ENCODE measurements at places on chromosomes 5 and 9.
A peak's percentile ranks its signal among the peaks of the same experiment; 100 is the strongest.

- no peak for DNase-seq
Observed at GRCh38 chr5:119439140-119439631, 13.1 kb upstream of the HSD17B4 start.

DNA sequence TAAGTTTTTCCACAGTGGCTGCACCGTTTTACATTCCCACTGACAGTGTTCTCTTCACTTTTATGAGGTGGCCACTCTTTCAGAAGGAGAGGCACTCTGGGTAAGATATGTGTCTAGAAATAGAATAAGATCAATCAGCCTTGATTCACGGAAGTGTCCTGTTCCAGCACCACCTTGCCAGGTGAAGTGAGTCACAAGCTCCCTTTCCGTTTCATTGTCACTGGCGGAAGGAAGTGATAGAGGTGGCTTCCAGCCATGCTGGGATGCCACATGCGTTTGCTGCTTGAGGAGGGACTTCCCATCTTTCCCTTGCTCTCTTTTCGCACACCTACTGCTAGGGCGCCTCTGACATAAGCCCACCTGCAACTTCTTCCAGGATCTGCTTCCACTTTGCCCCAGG is 217.1 kb downstream of the PIK3R1 start:
- DNase-seq: no peak

GRCh38 chr9:117454711-117455110 is 39.9 kb upstream of the ASTN2 start:
- no peak for DNase-seq

DNA sequence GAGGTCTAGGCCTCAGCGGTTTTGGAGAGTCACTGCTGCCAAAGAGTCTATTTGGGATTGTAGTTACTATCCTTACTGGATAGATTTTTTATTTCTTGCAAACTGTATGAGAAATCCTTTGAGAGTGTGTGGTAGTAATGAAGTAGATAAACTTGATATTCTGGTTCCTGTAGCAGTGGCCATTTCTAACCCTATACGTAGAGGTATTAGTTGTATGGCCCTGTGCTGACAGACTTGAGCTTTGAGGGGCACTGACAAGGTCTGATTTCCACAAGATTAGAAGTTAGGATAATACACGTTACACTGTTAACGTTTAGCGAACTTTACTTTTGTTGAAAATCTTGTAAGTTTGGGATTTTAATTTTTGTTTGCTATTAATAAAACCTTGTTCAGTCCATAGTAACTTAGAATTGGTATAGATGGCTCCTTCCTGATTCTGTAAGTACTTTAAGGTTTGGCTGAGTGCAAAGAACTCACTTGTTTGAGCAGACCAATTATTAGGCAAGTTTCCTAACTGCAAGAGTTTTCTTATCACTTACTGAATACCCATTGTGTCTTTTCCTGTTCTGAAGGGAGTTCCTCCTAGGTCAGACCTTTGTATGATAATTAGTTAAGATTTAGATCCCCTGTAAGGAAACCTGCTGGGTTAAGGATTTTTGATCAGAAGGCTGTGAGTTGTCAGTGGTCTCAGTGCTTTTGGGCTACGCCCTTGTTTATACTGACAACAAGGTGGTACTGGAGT is 31.4 kb downstream of the GCNT1 start:
- no peak for DNase-seq

GRCh38 chr9:115636596-115636995 is 517.0 kb upstream of the PAPPA start:
- no peak for DNase-seq

GRCh38 chr9:10252174-10252573 is 360.6 kb downstream of the PTPRD start:
- DNase-seq: no peak

- no peak for DNase-seq
Observed at GRCh38 chr5:153350175-153350883, 140.1 kb upstream of the GRIA1 start.

- no peak for DNase-seq
Observed at GRCh38 chr5:69213513-69214215, 21.0 kb upstream of the CDK7 start.

DNA sequence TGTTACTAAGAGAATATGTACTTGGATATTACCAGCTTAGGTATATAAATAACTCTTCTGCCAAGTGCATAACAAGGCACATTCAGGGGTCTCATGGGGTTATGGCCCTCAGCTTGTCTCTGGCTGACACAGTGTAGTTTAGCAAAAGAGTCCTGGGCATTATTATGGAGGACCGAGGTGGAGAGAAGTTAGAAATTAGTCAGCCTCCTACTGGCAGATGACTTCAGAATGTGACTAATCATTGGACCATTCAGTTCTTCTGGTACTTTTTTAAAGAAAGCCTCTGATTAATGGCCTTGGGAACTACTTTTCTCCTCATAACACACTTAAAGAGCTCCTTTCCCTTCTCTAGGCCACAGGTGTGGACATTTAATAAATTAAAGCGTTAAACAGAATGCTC is 178.9 kb downstream of the SH3GL2 start:
- peak; percentile 13 for DNase-seq

GRCh38 chr9:131386281-131386680 is 7.6 kb upstream of the PRRC2B start:
- no peak for DNase-seq

GRCh38 chr5:156019571-156020180 is 307.3 kb upstream of the SGCD start:
- DNase-seq: no peak

GRCh38 chr9:97502222-97502983 is 937 bp downstream of the TMOD1 start:
- DNase-seq: no peak

DNA sequence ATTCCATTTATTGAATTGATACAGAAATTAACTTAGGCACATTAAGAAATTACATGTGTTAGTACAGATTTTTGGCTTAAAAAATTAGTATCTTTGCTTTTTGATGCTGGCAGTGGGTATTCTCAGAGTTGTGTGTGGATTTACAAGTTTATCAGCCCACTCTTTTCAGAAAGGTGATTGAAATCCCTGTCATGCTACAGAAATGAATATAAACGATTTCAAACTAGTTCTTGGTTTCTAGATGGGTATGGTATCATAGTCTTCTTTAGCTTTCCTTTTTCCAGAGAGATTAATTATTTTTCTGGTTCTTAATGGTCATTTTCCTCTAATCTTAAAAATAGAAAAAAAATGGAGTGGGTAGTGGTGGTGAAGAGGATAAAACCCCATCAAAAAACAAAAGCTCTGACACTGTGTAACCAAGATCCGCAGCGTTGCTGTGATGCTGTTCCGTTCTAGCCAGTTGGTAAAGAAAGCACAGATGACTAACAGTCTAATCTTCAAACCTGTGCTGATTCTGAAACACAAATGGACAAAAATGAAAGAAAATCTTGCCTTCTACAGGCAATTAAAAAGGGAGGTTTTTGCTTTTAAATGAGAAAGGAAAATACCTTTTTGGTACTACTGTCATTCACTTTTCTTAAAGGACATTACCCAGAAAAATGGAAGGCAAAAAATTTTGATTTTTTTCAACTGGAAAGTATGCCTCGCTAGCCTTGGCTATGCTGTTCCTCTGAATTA is 5.2 kb downstream of the LRRTM2 start:
- DNase-seq: no peak

GRCh38 chr9:88990729-88991065 is 571 bp upstream of the S1PR3 start:
- no peak for DNase-seq

DNA sequence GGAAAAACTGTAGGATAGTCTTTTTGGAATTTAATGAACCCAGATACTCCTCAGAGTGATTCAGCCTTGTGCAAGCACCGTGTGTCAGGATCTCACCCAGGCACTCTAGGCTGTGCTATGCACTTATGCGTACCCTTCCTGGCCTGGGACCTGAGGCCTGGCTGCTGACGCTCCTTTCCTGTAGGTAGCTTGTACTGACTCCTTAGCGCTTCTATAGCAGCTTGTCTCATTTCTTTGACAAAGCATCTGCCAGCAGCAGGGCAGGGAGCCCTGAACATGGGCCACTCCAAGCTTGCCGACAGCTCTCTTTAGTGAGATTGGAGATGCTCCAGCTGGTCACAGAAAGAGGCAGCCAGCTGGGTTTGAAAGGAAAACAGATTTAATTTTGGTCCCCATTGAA is 147.3 kb downstream of the SGCD start:
- no peak for DNase-seq

DNA sequence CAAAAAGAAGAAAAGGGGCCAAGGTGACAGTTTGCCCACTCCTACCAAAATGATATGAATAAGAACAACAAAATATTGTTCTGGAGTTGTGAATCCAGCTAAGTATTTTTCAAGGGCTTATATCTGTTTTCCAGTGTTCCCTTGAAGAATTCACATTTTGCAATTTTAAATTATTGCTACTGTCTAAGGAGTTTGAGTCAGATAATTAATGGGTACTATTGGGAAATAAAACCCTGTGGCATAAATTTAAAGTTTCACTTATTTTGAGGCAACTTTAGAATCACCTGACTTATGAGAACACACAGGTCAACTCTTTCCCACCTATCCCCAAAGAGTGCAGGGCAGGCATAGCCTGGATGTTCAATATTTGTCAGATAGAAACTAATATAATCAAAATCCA is 188.0 kb upstream of the GHR start:
- DNase-seq: no peak

GRCh38 chr9:27379311-27380251 is 82.6 kb upstream of the EQTN start:
- no peak for DNase-seq

DNA sequence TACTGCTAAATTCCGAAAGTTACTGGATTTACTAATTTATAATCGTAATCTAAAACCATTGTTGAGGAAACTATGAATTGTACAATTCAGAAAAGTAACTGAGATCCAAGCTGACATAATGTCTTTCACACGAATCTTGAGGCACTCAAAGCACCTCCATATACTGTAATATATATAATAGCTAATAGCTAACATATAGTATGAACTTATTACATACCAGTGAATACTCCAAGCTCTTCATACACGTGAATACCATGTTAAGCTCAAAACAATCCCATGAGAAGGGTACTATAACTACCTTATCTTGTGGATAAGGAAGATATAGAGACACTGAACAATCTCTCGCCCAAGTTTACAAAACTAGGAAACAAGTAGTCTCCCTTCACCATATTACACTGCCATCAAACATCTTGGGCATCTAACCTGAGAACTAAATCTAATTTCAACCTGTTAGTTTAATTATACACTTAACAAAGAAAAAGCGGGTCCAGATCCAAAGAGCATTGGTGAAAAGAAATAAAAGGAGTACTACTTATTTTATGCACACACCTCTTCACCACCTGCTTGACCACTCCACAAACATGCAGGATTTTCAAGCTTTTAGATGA is 1.0 kb downstream of the NUDCD2 start:
- no peak for DNase-seq

DNA sequence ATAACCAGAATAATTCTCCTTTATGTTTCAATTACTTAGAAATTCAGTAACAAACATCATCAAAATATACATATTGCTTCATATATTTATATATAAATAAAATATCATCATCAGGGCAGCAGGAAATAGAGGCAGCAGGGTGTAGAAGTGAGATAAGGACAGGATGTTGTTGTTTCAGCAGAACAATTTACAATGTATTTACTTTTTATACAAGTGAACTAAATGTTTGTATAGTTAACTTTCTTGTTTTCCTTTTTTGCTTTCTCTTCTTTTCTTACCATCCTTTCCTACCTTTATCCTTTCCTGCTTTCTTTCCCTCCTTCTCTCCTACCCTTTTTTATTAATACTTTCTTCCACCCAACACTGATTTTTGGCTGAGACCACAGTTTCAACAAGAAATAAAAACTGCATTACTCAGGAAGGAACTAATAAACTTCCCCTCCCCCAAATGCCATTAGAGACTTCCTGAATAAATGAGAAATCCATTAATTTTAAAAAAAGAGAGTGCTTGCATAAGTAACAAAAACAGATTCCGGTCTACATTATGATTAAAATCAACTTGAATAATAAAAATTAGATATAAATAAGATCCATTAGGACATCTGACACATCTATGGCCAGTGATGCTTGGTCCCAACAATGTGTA is 159.8 kb upstream of the ACOT12 start:
- DNase-seq: no peak

DNA sequence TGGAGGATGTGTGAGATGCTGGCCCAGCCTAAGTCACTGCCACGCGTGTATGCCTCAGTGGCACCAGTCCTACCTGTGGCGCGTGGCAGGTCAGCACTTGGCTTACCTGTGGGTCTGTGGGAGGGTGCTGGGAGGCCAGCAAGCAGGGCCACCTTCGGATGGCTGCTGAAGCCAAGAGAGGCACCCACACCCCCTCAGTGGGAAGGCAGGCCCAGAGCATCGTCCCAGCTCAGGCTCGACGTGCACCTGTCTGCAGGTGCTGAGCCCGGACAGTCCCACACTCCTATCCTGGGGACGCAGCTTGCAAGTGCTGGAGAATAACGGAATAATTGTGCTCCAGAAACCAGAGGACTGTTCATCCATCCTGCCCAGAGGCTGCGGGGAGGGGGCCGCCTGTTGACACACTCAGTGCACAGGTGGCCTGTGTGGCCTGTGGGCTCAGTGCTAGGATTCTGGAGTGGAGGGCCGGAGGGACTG is 24.0 kb downstream of the NKD2 start:
- no peak for DNase-seq

GRCh38 chr5:168171901-168172759 is 119.3 kb upstream of the WWC1 start:
- no peak for DNase-seq

- DNase-seq: no peak
Observed at GRCh38 chr9:27645161-27645840, 72.0 kb upstream of the C9orf72 start.

GRCh38 chr5:3025392-3025791 is 273.9 kb upstream of the IRX2 start:
- DNase-seq: no peak

DNA sequence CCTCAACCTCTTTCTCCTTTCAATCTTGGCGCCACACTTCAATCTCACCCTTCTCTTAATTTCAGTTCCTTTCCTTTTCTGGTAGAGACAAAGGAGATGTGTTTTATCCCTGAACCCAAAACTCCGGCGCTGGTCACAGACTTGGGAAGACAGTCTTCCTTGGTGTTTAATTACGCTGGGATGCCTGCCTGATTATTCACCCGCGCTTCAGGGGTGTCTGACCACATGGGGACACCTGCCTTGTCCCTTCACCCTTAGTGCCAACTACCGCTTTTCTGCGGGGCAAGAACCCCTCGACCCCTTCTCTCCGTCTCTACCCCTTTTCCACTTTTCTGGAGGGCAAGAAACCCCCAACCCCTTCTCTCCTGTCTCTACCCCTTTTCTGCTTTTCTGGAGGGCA is 261.1 kb downstream of the SMARCA2 start:
- no peak for DNase-seq

DNA sequence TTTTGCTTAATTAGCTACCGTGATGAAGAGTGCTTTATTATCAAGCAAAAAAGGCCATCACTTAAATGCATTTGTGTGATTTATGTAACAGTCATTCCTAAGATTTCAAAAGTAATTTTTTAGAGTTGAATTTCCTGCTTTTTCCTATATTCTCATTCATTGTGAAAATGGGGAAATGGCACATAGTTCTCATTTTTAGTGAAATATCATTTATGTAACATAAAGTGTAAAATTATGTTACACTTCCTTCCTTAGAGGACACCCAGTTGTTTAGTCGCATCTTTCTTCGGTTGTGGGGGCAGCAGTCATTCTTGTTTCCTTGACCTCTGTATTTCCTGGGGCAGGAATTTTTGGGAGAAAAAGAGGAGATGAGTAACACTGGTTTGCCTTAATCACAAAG is 142.8 kb downstream of the MAST4 start:
- no peak for DNase-seq

- DNase-seq: no peak
Observed at GRCh38 chr9:120531683-120532300, 48.2 kb downstream of the CDK5RAP2 start.
